ENCODE measurements at places on chromosomes 7 and 10. TPM values are rescaled to one million over a fixed set of nuclear protein-coding genes. Genes with fewer than 3 reads are reported as not detected.

WNT8B gene
- total RNA-seq: not detected

SEPTIN7 gene
- 252 TPM for total RNA-seq

DNA sequence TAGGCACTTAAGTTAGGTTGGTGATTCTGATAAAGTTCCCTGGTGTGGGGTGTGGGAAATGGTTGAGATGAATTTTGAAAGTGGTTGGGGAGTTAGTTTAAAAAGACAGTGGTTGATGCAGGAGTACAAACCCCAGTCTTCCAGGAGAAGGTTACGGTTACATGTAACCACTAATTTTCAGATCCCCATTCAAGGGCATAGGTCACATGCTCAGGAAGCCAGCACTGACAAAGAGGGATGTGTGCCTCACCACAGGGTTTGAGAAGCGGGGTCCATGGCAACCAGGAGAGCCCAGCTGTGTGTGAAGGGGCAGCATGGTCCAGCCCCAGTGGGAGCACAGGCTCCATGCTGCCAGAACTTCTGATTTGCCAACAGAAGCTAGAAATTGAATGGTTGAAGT is 144.2 kb downstream of the MDFIC start:
- DNase-seq: no peak

XRCC2 gene
- total RNA-seq: 0.72 TPM

- DNase-seq: no peak
Measured at GRCh38 chr7:112771166-112771565, 19.0 kb downstream of the TMEM168 start.

POR gene
- total RNA-seq: 142 TPM

DNA sequence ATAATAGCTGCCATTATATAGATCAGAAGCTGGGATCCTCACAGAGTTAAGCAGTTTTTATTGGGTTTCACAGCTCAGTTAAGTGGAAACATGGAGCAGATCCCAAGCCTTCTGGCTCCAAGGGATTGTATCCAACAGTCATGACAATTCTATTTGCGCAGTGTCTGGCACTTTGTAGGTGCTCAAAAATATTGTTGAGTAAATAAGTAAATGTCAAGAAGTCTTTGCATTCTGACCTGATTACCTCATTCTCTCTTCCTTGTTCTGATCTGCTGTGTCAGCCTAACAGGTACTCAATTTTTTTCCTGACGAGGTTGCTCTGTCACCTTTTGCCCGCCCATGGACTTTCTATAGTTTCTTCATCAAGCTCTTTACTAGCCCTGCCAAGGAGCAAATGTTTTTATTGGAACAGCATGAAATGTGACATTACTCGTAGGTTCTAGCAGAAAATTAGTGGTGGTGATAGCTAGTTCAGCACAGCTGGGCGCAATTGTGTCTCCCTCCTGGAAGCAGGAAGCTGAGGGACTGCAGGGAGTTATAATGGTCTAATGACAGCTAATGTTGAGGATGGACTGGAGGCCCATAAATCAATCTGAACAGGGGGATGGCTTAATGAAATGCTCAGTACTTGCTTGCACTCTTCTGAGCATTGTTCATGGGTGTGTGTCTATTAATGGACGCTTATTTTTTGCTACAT is 680.2 kb downstream of the CCSER2 start:
- no peak for DNase-seq

OR2A42 gene
- not detected for total RNA-seq

EVX1 gene
- total RNA-seq: not detected

DNA sequence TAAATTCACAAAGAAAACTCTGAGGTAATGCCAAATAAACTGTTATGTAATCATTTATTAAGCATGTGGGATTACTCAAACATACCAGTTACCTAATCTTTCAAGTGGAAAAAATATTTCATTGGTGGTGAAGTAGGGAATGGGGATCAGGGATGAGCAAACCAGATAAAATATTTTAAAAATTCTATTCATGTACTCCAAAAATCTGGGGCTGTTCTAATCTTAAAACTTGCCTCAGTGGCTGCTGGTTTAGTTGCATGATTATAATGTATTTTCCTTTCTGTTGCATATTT is 19.5 kb downstream of the LMOD2 start:
- no peak for DNase-seq

ZYX gene
- total RNA-seq: 138 TPM

GRCh38 chr7:24035366-24036032 is 248.5 kb upstream of the NPY start:
- DNase-seq: no peak

- no peak for DNase-seq
Measured at GRCh38 chr10:98997596-98997995, 238.1 kb downstream of the HPSE2 start.

DNA sequence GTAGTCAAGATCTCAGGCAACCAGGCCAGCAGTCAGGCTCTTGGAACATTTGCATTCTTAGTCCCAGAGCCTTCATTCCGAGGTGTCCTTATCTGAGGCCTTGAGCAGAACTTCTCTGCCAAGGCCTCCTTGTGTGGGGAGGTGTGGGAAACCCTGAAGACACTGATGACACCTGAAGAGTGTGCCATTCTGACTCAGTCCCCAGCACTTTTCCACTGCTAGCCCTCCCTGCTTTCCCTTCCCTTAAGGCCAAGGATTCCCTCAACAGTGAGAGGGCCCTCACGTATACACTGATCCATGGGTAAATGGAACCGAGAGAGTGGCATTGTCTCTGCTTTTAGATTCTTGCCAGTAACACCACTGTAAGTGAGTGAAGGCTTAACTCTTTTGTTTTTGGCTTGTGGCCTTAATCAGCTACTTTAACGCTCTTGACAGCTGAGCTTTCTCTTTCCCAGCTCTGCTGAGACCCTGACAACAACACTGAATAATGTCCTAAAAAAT is 30.3 kb downstream of the TRDMT1 start:
- no peak for DNase-seq

- DNase-seq: no peak
Measured at GRCh38 chr7:114941692-114942091, 19.8 kb downstream of the MDFIC start.

TNPO3 gene
- 41.6 TPM for total RNA-seq

DNA sequence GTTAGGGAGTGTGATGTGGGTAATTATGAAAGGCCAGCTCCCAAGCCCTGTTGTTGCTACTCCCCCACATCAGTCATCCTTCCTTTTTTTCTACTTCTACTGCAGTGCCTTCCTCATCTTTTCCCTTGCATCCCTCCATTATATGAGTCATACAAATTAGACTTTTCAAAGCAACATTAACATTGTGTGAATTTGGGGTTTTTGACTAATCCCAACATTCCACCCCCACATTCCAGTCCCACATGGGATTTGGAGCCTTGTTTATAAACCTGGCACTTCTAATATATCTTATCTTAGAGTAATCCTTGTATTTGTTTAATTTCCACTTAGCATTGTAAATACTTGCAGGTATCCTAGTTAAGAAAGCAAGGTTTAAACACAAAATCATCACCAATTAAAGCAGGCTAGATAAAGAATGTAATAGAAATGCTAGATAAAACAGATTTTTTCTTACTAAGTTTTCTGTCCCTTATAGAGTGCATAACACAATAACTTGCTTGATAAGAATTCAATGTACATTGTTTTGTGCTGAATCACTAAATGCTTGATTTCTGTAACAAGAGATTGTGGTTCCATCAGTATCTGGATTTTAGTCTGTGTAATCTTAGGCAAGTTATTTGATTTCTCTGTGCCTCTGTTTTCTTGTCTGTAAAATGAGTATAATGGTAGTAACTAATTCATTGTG is 165.8 kb downstream of the CFTR start:
- DNase-seq: no peak

DNA sequence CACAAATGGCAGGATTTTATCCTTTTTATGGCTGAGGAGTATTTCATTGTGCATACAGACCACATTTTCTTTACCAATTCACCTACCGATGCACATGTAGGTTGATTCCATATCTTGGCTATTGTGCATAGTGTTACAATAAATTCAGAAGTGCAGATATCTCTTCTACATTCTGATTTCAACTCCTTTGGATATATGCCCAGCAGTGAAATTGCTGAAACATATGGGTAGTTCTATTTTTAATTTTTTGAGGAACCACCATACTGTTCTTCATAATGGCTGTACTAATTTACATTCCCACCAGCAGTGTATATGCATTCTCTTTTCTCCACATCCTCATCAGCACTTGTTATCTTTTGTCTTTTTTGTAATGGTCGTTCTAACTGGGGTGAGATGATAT is 1290.3 kb downstream of the XPNPEP1 start:
- no peak for DNase-seq

NACAD gene
- total RNA-seq: 1.4 TPM

- no peak for DNase-seq
Measured at GRCh38 chr10:7305053-7305452, 105.8 kb downstream of the SFMBT2 start.

GRCh38 chr7:105268056-105268455 is 120.7 kb downstream of the SRPK2 start:
- DNase-seq: no peak

TMEM26 gene
- 2.0 TPM for total RNA-seq

All from omental fat pad (tissue), 4 donors.